ENCODE measurements at places on chromosomes 3 and 15.

GRCh38 chr3:18233987-18234716 lies 191.0 kb downstream of the SATB1 start:
- DNase-seq, result no peak

GRCh38 chr3:126472277-126473006 lies 3.2 kb downstream of the ZXDC start:
- peak; percentile 28 for DNase-seq

DNA sequence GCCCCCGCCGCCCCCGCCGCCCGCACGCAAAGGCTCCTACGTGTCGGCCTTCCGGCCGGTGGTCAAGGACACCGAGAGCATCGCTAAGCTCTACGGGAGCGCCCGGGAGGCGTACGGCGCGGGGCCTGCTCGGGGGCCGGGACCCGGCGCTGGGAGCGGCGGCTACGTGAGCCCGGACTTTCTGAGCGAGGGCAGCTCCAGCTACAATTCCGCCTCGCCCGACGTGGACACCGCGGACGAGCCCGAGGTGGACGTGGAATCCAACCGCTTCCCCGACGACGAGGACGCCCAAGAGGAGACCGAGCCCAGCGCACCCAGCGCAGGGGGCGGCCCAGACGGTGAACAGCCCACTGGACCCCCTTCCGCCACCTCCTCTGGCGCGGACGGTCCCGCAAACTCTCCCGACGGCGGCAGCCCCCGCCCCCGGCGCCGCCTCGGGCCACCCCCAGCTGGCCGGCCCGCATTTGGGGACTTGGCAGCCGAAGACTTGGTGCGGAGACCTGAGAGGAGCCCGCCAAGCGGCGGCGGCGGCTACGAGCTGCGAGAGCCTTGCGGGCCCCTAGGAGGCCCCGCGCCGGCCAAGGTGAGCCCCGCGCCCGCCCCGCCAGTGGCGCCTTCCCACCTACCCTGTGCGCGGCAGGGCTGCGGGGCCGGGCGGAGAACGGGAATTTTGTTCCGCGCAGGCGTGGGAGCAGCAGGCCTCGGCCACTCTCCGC lies 2.4 kb downstream of the SKOR1 start:
- no peak for DNase-seq

- DNase-seq, result no peak
Measured at GRCh38 chr15:58665672-58666071, 83.8 kb downstream of the ADAM10 start.

DNA sequence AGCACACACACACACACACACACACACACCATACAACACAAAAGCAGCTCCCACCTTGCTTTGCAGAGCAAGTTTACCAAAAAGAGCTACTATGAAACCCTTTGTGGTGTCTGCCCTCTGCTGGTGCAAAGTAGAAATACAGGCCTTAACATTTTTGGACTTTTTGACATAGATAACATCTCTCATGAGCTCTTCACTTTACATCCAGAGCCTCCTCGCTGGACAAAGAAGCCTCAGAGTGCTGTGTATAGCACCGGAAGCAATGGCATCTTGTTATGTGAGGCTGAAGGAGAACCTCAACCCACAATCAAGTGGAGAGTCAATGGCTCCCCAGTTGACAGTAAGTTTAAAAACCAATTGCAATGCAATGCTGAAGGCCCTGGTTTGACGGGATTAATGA lies 157.9 kb downstream of the CHL1 start:
- DNase-seq, result peak; percentile 39

- no peak for DNase-seq
Measured at GRCh38 chr3:55369141-55369847, 117.8 kb downstream of the WNT5A start.

DNA sequence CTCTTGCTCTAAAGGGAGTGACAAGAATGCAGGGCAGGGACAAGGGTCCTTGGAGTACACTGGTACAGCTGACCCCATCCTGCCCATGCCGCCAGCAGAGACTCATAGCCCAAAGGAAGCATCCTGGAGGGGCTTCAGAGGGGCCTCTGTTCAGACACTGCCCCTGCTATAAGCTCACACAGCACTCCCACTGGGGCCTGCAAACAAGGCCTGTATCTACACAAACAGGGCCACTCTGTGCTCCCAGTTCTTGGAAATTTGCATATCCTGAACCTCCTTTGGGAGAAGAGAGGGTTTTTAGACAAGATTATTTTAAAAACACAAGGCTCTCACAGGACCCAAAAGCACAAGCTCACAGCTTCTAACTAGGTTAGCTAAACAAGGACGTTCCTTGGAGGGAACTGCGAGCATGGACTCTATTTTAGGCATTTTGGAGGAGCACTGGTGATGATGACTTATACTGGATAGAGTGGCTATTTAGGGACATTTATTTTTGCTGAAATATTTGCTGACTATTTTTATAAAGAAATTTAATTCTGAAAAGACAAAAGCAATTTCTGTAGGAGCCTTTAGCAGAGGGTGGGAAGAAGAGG lies 16.4 kb upstream of the ANKRD34C start:
- DNase-seq, result peak; percentile 12

DNA sequence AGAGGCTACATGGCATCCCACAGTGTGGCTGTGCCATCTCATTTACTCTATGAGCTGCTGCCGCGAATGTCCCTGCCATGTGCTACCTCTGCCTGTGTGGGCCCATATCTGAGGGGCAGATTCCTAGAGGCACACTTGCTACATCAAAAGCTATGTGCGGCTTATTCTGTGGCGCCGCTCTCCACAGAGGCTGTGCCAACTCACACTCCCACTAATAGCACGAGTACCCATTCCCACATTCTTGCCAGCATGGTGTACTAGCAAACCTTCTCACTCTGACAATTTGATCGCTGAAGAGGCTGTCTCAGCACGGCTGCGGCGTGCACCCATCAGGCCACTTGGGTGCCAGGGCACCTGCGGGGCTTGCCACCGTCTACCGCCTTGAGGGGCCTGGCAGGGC lies 31.2 kb upstream of the MUSTN1 start:
- no peak for DNase-seq

GRCh38 chr15:82138306-82138705 lies 92.5 kb upstream of the MEX3B start:
- DNase-seq, result no peak

DNA sequence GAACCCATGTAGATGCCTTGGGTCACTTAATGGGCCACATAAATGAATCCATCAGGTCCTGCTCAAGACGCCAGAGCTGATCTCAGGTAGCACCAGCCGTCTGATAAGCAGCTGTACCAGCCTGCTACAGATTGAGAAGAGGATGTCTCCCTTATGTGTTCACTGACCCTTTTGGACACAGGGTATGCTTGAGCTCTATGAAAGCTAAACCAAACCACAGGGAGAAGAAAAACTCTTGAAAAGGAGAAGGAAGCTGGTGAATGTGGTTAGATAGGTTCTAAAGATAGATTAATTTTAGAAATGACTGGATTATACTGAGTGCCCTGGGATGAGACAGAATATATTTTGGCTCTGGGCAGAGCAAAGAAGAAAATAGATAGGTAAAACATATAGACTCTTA lies 187.5 kb downstream of the SPATA16 start:
- no peak for DNase-seq

- DNase-seq, result peak; percentile 70
Measured at GRCh38 chr15:88664151-88664778, 25.4 kb downstream of the ISG20 start.

DNA sequence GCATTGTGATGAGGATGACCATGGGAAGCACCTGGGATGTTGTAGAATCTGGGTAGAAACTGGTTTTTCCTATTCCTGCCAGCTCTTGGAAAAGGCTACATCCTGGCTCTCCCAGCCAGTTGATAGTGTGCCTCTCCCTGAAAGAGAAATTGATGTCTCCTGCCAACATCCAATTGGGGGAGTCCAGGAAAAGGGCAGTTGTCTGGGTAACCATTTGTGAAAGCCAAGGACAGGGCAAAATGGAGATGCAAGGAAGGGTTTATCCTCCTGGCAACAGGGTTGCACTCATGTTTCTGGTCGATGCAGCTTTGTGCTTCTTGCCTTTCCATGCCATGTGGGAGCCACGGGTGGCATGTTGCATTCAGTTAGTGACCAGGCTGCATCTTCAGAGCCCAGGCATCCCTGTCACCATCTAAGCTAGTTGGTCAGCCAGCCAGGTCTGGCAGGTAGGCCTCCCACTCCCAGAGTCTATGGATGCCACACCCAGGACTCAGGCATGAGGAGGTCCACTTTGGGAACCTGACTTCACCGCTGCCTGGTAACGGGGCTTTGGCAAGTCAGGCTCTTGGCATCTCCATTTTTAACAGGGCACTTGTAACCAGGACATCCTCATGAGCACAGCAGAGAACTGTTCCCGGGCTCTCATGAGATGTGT lies 153.5 kb downstream of the DNAJB8 start:
- no peak for DNase-seq

GRCh38 chr15:39502611-39503195 lies 78.2 kb upstream of the THBS1 start:
- no peak for DNase-seq

DNA sequence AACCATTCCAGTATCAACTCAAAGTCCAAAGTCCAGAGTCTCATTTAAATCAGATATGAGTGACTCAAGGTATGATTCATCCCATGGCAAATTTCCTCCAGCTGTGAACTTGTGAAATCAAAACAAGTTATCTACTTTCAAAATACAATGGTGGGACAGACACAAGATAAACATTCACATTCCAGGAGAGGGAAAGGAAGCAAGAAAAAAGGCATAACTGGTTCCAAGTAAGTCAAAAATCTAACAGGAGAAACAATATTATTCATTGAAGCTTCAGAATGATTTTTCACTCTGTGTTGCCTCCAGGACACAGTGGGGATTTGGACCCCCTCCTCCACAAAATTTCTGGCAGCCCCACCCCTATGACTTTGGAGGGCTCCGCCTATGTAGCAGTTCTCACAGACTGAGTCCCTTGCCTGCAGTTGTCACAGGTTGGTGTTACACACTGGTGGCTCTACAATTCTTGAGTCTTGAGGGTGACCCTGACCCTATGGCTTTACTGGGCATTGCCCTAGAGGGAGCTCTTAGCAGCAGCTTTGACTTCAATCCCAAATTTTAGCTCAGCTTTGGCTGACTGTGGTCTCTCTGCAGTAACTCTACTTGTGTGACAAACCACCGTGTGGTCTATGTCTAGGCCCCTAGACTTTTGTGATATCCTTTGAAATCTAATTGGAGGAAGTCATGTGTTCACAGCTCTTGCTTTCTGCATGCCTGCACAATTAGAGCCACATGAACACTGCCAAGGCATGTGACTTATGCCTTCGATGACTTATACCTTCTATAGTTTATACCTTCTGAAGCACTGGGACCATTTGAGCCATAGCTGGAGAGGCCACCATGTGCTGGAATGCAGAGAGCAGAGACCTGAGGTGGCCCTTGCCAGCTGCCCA lies 644.2 kb downstream of the GRM7 start:
- DNase-seq, result no peak

GRCh38 chr3:42701371-42702065 lies 1.1 kb downstream of the HHATL start:
- peak; percentile 89 for DNase-seq

GRCh38 chr3:103699228-103699627 lies 1264.4 kb downstream of the ZPLD1 start:
- no peak for DNase-seq

- DNase-seq, result no peak
Measured at GRCh38 chr3:28287046-28287445, 45.6 kb downstream of the CMC1 start.

DNA sequence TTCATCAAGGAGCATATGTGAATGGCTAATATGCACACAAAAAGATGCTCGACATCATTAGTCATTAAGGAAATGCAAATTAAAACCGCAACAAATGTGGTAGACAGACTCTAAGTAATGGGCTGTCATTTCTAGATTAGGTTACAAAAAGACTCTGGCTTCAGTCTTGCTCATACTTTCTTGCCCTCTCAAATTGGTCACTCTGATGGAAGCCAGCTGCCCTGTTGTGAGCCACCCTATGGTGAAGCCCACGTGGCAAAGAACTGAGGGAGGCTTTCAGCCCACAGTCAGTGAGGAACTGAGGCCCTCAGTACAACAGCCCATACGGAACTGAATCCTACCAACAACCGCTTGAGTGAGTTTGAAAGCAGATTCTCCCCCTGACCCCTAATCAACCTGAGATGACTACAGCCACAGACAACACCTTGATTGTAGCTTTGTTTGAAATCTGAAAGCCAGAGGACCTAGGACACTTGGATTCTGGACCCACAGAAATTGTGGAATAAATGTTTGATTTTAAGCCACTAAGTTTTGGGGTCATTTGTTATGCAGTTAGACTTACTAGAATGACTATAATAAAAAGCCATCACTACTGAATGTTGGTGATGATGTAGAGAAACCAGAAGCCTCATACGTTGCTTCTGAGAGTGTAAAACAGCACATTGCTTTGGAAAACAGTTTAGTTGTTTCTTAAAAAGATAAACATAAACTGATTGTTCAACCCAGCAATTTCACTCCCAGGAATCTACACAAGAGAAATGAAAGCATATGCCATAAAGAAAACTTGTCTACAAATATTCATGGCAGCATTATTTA lies 45.7 kb downstream of the EHHADH start:
- DNase-seq, result no peak

- DNase-seq, result no peak
Measured at GRCh38 chr3:76011121-76011520, 225.8 kb upstream of the ZNF717 start.

DNA sequence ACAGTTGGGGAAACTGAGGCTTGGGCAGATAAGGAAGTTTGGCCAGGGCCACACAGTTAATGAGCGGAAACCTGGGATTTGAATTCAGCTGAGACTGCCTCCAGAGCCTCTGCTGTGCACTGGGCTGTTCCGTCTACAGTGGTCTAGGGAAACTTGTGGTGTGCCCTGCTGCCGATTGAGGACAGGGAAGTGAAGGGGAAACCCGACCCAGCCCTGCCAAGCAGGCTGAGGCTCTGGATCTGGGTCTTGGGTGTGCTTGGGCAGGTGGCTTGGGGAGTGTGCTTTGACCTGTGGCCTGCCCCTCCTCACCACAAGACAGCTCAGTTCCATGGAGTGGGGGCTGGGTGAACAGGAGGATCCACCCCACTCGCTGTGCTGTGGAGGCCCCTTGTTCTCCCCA lies 17.6 kb downstream of the NISCH start:
- DNase-seq, result no peak

DNA sequence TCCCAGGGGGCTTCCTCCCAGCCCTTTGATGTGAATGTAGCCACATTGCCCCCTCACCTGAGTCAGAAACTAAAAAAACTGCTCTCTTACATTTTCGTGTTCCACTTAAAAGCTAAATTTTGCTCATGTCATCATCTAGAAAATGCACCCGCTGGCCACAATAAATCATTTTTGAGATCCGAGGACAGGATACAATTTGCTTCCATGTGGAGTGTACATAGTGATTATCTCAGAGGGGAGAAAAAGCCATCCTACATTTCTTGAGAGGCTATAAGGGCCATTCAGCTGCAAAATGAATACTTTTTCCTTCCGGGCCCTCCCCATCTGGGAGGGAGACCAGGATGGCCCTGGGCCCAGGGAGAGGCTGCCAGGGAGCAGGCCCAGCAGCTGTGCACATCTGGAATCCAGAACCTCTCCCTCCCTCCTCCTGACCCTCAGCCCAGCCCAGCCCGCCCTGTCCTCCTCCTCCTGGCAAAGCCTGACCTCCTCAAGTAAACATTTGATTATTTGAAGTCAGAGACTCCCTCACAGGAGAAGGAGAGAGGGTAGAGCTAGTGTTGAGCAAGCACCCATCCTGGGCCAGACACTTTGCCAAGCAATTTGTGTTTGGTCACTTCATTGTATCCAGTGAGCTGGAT lies 59.1 kb downstream of the CORO2B start:
- DNase-seq, result no peak
